ENCODE measurements at places on chromosomes 3 and 15.

DNA sequence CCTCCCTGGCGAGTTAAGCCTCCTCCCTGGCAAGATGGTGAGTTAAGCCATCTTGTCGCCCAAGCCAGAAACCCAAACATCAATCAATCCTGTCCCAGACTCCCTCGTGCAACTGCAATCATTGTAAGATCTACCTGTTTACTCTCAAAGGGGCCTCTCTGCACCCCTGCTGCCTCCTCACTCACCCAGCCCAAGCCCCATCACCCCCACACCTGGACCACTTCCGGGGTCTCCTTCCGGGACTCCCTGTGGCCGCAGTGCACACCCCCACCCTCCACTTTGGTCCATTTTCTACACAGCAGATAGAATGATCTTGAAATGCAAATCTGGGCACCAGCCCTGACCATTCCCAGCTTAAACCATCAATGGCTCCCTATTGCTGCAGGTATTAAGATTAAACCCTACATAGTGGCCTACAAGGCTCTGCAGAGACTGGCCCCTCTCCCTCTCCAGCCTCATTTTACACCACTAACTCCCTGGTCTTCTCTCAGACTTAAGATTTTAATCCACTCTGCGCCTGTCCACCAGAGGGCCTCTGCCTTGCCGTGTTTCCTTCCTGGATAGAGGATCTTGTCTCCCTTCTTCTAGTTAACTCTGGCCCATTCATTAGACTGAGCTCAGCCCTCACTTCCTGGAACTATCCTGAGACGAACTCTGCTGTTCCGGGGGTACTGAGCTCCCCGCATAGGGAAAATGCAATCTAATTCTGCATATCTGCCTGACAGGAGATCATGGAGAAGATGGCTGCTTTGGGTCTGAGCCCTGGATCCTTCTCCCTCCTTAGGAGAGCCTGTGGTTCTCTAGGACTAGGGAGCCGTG, 41.9 kb upstream of the SLC6A1 start:
- DNase-seq, result no peak

- no peak for DNase-seq
Measured at GRCh38 chr3:111890051-111890580, 31.1 kb downstream of the PHLDB2 start.

DNA sequence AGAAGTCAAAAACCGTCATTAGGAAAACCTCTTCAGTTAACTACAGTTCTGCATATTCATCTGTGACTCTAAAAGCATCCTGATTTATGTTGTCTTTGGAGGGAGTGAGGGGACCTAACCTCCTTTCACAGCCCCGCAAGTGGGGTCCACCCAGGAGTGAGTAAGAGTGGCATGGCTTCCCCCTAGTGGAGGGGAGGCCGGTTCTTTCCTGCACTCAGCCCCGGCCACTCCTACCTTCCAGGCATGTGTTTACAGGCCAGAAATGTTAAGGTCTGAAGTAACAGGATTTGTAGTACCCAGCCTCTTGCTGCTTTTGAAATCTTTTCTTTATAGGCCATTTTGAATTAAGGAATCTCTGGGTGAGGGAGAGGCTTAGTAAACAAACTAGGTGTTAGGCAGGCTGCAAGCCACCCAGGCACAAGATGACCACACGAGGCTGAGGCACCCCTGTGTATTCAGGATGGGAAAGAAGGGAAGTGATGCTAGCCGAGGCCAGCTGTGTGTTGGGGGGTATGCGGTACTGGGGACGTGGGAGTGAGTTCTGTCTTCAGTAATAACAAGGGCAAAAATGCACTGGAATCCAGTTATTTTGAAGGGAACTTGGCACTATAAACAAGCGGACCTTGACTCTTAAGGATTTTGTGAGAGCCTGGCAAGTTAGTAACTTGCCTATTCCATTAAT, 50.5 kb downstream of the CTDSPL start:
- no peak for DNase-seq

- no peak for DNase-seq
Measured at GRCh38 chr3:10074666-10075065, 33.4 kb downstream of the FANCD2OS start.

- no peak for DNase-seq
Measured at GRCh38 chr15:84638103-84638502, 16.0 kb downstream of the WDR73 start.

- no peak for DNase-seq
Measured at GRCh38 chr3:149536429-149536828, 61.9 kb downstream of the TM4SF4 start.

- peak; percentile 22 for DNase-seq
Measured at GRCh38 chr3:112629425-112629824, 11.5 kb downstream of the CCDC80 start.

Measured in NCI-H1436 treated with DMSO at 0.1 percent for 48 hours (cell line).